ENCODE measurements at places on chromosomes 2 and 18.

- DNase-seq = no peak
These were observed 5.2 kb upstream of the PPP4R1 start for GRCh38 chr18:9619545-9619944.

- DNase-seq = no peak
These were observed 84.8 kb upstream of the NCKAP5 start for GRCh38 chr2:133653056-133653455.

GRCh38 chr2:46917628-46918027 is 2.0 kb upstream of the MCFD2 start:
- DNase-seq = no peak

GRCh38 chr2:14903709-14904374 is 271.3 kb downstream of the LRATD1 start:
- no peak for DNase-seq

DNA sequence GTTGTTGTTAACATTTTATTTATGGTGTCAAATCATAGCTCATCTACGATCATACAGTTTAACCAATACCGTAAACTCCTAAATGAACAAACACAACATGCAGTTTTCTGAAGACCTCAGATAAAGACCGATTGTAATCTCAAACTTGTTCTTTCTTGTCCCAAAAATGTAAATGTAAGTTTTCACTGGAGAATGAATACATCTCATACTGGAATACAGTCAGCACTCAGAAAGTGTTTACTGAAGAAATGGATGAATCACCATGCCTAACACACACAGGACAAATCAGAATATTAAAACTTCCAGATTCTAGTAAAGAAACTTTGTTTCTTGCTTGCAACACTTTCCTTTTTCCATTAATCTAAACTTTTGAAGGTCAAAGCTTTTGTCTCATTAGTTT is 380.5 kb downstream of the DLGAP1 start:
- DNase-seq = no peak

GRCh38 chr2:21118302-21118920 is 5.4 kb upstream of the TDRD15 start:
- no peak for DNase-seq

DNA sequence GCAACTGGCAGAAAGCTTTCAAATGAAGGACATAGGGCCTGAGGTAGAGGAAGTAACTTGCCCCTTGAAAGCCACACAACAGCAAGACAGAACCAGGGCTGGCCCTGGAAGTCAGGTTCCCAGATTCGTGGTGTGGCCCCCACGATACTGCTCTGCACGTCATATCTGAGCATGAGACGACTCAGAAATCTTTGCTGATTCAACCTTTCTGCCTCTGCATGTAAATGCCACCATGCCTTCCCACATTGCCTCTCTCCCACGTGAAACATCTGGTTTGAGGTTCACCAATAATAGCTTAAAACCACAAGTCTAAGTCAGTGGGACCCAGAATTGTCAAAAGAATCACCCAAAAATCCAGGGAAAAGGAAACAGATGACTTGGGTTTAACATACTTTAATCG is 214.0 kb upstream of the TRIB2 start:
- no peak for DNase-seq

GRCh38 chr2:47641366-47641765 is 141.6 kb upstream of the MSH6 start:
- no peak for DNase-seq

- DNase-seq = peak; percentile 68
These were observed 21.4 kb downstream of the HJURP start for GRCh38 chr2:233832869-233833311.
